ENCODE measurements at places on chromosomes 5 and 9.

GRCh38 chr5:11000515-11001353 lies 239.7 kb upstream of the DAP start:
- DNase-seq = no peak

- DNase-seq = no peak
These were observed 127.8 kb downstream of the KCNIP1 start for GRCh38 chr5:170631466-170632195.

DNA sequence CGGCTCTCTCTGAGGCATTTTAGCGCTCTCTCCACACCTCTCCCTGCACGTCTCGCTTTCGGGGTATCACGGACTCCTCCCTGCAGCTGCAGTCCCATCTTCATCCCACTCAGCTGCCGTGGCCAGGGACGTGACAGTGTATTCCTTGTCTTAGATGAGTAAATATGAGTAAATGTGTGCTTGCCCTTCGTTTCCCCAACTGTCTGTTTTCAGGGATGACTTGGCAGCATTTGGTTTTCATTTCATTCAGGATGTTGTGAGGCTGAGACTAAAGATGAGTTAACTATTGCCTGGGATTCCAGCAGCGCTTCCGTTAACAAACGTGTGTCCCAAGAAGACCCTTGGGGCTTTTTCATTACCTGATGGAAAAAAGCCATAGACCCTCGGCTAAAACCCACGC lies 29.5 kb downstream of the GDNF start:
- no peak for DNase-seq

GRCh38 chr9:14313378-14313940 lies 482 bp downstream of the NFIB start:
- no peak for DNase-seq

GRCh38 chr5:14745753-14746152 lies 81.2 kb downstream of the OTULIN start:
- DNase-seq = no peak

DNA sequence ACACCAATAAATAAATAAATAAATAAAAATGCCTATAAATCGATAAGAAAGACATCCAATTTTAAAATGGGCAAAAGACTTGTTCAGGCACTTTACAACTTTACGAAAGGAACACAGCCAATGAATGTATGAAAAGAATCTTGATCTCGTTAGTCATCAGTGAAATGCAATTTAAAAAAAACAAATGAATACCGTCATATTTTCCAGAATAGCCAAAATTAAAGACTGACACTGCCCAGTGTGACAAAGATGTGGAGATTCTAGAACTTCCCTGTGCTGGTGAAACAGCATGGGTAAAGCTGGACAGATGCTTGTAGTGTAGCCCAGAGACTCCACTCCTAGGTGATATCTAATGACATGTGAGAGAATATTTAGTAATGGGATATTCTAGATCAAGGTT lies 127.1 kb downstream of the GOLPH3 start:
- no peak for DNase-seq

- DNase-seq = no peak
These were observed 347.0 kb upstream of the ADAMTSL1 start for GRCh38 chr9:18126831-18127498.

- no peak for DNase-seq
These were observed 200.0 kb downstream of the AUH start for GRCh38 chr9:91161465-91162300.

DNA sequence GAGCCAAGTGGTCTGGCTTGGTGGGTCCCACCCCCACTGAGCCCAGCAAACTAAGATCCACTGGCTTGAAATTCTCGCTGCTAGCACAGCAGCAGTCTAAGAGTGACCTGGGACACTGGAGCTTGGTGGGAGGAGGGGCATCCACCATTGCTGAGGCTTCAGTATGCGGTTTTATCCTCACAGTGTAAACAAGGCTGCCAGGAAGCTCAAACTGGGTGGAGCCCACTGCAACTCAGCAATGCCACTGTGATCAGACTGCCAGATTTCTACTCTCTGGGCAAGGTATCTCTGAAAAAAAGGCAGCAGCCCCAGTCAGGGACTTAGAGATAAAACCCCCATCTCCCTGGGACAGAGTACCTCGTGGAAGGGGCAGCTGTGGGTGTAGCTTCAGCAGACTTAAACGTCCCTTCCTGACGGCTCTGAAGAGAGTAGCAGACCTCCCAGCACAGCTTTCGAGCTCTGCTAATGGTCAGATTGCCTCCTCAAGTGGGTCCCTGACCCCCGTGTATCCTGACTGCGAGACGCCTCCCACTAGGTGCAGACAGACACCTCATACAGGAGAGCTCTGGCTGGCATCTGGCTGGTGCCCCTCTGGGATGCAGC lies 18.2 kb upstream of the STK32A start:
- no peak for DNase-seq

DNA sequence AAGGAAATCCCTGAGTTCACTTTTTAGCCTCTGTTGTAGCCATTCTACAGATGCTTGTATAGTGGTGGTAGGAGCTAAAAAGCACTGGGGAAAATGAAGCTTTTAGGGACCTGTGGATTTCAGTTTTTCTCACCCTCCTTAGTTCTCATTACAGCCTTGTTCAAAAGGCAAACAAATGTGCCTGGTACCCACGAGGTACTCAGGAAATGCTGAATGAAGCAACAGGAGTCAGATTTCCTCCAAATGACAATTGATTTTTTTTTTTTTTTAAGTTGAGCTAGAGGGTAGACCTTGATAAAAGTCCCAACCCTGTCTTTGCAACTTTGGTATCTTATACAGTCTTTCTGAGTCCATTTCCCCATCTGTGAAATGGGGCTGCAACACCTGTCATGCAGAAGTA lies 21.3 kb upstream of the TMOD1 start:
- no peak for DNase-seq

DNA sequence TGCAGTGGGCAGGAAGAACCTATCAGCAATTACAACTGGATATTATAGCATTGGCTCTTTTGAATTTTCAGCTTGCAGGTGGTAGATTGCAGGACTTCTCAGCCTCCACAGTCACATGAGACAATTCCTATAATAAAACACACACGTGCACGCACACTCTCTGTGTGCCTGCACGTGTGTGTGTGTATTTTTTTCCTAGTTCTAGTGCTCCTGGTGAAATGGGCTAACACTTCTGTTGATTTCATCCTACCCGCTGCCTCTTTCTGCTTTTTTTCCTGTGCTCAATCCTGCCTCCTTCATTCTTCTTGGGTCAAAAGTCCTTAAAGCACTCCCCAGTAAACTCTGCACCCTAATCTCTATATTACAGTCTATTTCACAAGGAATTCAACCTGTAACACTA lies 320.1 kb downstream of the OSTF1 start:
- DNase-seq = no peak

DNA sequence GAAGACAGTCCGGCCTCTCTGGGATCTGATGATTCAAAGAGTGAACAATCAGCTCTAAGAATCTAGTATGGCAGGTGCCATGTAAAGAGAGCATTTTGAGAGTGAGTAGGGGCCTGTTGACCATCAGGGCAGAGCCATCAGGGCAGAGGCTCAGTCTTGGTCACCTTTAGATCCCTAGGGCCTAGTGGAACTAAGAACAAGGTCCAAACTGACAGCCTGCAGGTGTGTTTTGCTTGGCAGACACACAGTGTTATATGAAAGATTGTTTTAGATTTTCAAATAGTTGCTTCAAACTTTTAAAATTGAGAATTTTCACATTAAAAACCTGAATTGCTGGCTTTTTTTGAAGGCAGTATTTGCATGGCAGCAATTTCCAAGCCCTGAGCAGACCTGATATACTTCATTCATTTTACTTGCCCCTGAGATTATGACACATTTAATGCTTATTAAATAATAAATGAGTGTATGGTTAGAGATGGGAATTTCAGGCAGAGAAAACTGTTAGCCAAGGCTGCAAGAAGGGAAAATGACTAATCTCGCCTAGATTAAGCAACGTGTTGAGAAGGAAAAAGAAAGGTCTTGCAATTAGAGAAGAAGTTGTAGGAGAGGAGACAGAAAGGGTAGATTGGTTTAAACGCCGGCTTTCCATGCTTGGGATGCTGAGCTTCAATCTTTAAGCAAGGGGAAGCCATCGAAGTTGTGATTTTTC lies 279.6 kb downstream of the ARRDC3 start:
- DNase-seq = no peak

GRCh38 chr9:4430432-4431261 lies 59.6 kb upstream of the SLC1A1 start:
- no peak for DNase-seq

- no peak for DNase-seq
These were observed 16.9 kb upstream of the FER start for GRCh38 chr5:108730617-108731340.

DNA sequence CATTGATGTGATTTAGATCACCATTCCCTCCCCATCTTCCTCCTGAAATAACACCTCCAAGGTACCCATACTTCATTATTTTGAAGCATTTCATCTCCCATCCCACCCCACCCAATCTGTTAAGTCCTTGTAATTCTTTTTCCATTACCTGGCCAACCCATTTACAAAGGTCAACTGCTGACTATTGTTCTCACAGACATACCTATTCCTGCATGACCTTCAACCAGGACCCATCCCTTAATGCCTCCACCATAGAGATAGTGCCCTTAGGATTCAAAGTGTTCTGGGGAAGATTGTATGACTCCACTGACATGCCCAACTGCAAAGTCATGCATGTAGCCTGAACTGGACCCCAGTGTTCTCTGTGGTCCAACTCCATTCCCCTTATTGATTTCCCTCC lies 91.2 kb downstream of the NLN start:
- DNase-seq = no peak

DNA sequence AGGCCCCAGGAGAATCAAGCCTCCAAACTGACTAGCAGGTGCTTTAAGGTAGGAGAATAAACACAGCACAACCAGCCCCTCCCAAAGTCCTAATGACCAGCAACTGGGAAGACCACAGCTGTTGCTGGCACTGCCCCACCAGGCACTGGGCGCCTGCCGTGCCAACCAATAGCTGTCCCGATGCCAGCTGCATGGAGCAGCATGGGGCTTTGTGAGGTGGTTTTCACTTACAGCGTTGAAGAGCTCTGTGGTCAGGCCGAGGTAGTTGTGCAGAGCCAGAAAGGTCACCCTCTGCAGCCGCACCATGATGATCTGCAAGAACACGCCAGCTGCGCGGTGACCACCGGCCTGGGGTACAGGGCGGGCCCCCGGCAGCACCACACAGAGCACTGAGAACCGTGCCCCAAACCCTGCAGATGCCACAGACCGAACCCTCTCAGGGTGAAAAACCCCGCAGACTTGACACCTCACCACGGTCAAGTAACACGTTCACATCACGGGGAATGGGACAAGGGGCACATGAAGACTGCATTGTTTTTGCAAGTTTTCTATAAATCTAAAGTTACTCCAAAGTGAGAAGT lies 28.7 kb downstream of the PNPLA7 start:
- no peak for DNase-seq

DNA sequence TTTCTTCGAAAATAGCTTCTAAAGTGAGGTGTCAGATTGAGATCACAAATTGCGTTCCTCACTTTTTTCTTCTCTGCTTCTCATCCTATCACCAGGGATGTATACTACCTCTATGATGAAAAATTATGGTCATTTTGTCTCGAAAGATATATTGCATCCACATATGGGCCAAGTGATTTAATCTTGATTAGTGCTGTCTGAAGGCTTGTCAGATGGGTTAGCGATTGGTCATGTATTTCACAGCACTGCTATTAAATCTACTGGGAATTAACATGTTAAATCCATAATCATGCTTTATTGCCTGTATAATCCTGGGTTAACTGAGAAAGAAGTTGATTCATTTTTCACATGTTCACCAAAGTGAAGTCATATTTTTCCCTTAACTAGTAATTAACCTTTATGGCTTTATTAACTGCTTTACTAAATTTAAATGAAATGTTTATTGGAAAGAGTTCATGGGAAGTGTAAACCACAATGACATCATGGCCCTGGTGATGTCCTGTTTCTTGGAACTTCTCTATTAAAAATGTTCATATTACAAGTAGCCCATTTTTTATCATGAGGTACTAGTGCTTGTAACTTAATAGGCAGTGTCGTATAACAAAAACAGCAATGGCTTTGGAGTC lies 193.3 kb downstream of the SMC2 start:
- no peak for DNase-seq

- no peak for DNase-seq
These were observed 333.7 kb upstream of the EDIL3 start for GRCh38 chr5:84718377-84718776.

- no peak for DNase-seq
These were observed 1.3 kb upstream of the INIP start for GRCh38 chr9:112719241-112719691.

GRCh38 chr5:3382782-3383181 lies 212.8 kb upstream of the IRX1 start:
- DNase-seq = no peak

DNA sequence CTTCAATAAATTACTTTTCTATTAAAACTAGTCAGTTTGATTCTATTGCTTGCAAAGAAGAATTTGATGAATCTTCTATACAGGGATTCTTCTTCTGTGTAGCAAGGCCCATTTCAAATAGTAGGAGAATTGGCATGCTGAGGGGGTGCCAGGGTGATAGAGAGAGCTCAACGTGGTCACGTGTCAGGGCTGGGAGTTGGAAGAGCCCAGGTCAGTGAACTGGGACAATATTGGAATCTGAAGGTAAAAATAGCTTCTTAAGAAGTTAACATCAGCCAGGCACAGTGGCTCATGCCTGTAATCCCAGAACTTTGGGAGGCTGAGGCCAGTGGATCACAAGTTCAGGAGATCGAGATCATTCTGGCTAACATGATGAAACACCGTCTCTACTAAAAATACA lies 64.1 kb upstream of the TLE1 start:
- no peak for DNase-seq

DNA sequence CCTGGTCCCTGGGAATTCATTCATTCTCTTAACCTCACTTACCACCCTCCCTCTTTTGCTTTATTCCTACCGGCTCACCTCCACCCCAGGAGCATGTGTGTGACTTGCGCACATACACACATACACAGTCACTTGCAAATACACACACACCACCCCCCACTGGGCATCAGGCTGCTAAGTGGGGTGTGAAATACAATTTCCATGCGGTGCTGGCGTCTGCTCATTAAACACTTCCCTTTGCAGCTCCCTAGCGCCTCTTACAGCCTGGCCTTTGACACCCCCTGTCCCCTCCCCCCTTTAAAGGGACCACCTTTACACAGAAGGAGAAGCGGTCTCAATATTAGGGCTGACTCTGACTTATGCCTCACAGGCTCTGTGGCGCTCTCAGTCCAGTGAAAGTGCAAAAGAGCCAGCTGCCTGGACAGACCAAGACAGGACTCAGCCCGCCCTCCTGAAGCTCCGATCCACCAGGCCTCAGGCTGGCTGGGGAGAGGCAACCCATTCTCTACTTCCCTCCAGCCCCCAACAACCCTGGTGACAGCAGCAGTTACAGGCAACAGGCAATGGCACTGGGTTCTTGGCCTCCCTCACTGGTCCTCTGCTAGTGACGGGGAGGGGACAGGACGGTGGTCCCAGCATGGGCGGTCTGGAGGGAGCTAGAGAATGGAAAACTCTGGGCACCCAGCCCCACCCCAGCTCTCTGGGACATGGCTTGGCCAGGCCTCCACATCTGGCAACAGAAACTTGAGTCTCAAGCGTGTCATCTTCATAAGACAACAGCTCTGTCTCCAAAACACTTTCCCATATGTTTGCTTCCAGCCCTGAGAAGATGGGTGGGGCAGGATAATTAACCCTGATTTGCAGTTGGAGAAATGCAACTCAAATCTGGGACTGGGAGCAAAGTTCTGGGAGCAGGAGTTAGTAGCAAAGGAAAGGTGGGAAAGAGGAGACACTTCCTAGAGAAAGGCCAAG lies 12.0 kb downstream of the ENHO start:
- no peak for DNase-seq

GRCh38 chr9:121282277-121283079 lies 14.5 kb downstream of the GSN start:
- no peak for DNase-seq
